ENCODE measurements at places on chromosomes 13 and 19.

GRCh38 chr13:21100994-21101757 is 39.8 kb upstream of the LATS2 start:
- no peak for DNase-seq

DNA sequence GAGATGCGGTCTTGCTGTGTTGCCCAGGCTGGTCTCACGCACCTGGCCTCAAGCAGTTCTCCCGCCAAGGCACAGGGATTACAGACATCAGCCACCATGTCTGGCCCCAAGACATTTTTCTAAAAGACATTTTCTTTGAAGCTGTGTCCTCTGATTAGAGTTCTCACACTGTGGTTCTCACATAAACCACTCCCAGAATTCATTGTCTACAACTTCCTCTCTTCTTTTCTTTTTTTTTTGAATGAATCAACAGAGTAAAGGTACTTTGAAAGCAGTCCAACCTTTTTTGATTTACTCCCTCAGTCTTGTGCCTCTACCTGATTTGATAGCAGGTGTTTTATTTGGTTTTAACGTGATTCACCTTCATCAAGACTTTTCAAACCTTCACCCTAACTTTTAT is 14.3 kb upstream of the SHD start:
- DNase-seq, result no peak

GRCh38 chr13:76231522-76232167 is 595.5 kb downstream of the LMO7 start:
- no peak for DNase-seq

DNA sequence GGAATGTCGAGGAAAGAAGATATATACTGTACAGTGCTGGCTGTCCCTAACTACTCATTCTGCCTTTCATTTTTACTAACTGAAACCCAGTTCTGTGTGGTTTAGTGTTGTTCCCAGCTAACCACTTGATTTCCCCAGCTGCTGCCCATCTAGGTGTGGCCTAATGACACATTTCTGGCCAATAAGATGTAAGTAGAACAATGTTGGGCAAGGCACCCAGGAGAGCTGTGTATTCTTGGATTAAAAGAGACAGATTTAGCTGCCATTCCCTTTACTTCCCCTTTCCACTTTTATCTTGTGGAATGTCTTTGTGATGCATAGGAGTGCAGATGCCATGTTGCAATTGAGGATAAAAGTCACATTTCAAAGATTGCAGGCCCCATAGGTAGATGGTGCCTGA is 28.3 kb upstream of the PCDH9 start:
- no peak for DNase-seq

- DNase-seq, result no peak
Observed at GRCh38 chr19:46361915-46362314, 15.0 kb downstream of the PPP5C start.

GRCh38 chr19:38303517-38304351 is at the start of gene C19orf33:
Gene C19orf33 (plus strand): TSS chr19:38304251. CDS start chr19:38304262, 11 bp downstream.
- no peak for DNase-seq

DNA sequence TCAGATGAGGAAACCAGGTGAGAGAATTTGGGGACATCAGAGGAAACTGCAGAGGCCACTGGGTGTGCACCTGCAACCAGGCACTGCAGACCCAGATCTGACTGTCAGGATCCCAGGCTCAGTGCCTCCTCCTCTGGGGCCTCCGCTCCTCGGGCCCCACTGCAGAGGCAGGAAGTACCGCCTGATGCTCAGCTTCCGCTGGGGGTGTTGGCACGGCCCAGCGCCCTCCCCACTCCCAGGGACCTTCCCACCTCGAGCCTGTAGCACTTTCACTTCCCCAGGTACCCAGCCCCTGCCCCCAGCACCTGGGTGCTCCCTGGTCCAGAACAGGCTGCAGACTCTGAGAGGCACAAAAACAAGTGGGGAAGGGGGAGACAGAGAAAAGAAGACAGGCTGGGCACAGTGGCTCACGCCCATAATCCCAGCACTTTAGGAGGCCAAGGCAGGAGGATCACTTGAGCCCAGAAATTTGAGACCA is 1.4 kb upstream of the CD37 start:
- DNase-seq, result peak; percentile 32

DNA sequence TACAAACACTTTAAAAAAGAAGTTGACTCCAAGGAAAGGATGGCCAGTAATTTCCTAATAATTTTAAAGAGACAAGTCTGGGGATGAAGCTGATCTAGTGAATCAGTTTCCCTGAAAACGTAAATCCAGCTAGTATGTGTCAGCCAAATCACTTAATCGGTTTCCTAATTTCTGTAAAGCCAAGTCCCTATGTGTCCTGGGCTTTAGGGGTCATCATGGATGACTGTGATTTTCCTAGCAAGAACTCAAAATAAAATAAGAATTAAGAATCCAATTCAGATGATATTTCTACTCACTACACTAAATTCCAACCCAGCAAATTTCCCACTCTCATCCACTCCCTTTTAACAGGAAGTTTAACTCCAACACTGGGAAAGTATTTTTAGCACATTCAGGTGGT is 35.9 kb downstream of the ELF1 start:
- no peak for DNase-seq

DNA sequence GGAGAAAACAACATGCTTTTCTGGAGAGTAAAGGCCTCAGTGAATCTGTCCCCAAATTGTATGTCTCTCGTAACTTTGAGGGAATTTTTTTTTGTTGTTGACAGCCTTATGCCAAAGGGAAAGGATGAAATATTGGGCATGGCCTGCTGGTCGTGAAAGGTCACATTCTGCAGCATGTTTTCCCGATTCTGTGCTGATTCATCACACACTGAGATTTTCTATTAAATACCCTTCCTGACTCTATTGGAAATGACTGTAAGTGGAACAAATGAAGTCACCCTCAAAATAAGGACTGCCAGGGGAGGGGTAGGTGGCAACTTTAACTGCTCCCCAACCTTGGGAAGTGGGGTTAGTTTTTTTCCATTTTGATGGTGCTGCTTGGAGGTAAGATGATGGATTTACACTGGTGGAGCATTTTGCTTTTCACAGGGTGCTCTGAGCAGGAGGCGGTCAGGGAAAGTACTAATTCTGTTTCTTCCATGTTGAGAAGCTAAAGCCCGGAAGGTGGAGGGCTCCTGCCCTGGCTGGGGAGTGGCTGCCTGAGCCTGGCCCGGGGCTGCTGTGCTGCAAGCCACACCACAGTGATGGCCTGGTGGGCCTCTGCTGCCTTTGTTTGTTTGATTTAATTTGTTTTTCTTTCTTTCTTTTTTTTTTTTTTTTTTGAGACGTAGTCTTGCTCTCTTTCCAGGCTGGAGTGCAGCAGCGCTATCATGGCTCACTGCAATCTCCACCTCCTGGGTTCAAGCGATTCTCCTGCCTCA is 116.8 kb upstream of the SPATA13 start:
- DNase-seq, result no peak

- no peak for DNase-seq
Observed at GRCh38 chr19:27717825-27718224, 1495.1 kb downstream of the UQCRFS1 start.

DNA sequence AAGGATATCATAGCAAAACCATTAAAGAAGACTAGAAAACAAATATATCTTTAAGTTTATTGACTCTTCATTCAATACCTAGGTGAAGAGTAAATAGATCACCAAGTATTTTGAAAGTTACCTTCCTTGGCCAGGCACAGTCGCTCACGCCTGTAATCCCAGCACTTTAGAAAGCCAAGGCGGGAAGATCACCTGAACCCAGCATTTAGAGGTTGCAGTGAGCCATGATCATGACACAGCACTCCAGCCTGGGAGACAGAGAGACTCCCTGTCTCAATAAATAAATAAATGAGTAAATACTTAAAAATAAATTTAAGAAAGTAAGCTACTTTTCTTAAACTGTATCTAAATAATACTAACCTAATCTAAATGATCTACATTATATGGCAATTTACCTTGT is 8.9 kb upstream of the WBP4 start:
- DNase-seq, result no peak

DNA sequence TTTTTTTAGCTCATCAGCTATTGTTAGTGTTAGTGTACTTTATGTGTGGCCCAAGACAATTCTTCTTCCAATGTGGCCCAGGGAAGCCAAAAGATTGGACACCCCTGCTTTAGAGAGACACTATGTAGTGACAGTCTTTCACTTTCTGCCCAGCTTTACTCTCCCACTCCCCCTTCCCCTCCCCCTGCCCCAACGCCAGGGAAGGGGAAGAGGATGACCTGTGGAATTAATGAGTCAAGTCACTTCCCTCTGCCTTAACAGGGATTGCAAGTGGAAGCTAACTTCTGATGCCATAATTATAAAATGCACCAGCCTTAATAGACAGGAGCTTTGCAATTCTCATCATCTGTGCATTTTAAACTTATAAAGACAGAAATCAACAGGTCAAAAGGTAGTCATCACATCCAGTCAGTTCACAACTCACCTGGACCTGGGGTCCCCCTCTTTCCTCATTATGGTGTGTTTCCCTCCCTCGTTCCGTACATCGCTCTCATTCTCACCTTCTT is 1.6 kb downstream of the ZNF415 start:
- DNase-seq, result no peak

- peak; percentile 89 for DNase-seq
Observed at GRCh38 chr19:7636691-7637373, at the start of gene STXBP2. Gene STXBP2 (plus strand): TSS chr19:7637110. CDS start chr19:7637150, 40 bp downstream.

DNA sequence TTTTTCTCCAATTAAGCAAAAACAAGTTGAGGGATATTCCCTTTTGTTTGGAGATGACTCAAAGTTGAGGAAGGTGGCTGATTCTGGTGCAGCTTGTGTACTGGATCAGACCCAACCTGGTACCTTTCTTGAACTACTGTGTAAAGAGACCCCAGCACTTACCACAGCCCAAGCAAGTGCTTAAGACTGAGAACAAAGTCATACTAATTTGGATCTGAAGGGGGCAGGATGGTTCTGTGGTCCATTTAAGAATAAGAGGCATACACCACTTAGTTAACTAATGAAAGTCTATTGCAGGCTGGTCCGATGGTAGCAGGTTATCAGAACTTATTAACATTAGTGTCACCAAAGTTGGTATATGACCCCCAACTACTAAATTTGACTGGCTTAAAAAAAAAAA is 6.3 kb downstream of the THSD1 start:
- no peak for DNase-seq

- no peak for DNase-seq
Observed at GRCh38 chr19:1094655-1094977, 559 bp downstream of the POLR2E start.

GRCh38 chr13:110883542-110883941 is 31.3 kb downstream of the ANKRD10 start:
- no peak for DNase-seq

- DNase-seq, result no peak
Observed at GRCh38 chr19:31304831-31305312, 44.4 kb downstream of the TSHZ3 start.

GRCh38 chr19:56091751-56092546 is 29.1 kb downstream of the ZNF787 start:
- no peak for DNase-seq

DNA sequence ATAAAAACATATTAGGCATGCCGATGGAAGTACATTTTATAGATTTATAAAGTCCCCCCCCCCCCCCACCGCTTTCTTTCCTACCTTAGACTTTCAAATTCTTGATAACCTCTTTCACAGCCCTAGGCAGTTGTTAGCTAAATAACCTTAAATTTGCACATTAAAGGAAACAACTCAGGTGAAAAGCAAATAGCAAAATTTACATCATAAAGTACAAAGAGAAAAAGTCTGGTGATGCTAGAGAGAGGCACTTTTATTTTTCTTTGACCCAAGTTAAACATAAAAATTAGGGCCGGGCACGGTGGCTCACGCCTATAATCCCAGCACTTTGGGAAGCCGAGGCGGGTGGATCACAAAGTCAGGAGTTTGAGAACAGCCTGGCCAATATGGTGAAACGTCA is 15.0 kb upstream of the UBAC2 start:
- DNase-seq, result no peak

DNA sequence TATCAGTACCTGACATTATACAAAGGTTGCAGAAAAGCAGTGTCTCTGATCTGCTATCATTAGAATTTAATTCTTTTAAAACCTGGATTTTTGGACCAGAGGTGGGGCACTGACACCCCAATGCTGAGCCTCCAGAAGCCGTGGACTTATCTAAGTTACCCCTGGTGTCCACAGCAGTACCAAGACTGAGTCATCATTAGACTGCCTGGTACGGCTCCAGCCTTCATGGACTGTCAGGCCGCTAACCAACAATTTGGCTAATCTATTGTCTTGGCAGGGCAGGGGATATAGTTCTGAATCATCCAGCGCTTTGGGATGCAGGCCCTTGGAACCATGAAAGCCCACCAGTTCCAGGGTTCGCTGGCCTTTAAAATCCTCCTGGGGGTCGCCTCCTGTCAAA is 78.3 kb downstream of the TSHZ3 start:
- no peak for DNase-seq

DNA sequence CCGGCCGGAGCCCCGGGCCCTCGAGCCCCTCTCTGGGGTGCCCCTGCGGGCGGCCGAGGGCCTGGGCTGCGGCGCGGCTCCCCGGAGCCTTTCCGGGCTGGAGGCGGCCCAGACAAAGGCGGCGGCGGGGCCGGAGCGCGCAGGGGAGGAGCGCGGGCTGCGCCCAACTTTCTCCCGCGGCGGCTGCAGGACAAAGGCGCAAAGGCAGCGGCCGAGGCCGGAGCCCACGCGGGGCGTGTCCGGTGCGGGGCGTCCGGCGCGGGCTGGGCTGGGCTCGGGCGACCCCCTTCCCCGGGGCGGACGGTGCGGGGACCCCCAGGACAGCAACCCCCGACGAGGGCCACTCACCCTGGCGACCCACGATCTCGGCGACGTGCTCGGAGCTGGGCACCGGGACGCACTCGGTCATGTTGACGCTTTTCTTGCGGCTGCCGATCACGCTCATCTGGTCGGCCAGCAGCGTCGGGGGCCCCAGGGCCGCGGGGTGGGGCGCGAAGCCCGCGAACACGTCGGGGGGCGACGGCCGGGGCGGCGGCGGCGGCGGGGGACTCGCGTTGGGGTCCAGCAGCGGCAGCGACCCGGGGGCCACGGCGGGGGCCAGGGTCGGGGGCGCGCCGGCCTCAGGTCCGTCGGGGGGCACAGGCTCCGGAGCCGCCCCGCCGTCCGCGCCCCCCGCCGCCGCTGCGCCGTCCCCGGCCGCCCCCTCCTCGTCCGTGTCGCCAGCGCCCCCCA is 843 bp downstream of the MEX3D start:
- no peak for DNase-seq

DNA sequence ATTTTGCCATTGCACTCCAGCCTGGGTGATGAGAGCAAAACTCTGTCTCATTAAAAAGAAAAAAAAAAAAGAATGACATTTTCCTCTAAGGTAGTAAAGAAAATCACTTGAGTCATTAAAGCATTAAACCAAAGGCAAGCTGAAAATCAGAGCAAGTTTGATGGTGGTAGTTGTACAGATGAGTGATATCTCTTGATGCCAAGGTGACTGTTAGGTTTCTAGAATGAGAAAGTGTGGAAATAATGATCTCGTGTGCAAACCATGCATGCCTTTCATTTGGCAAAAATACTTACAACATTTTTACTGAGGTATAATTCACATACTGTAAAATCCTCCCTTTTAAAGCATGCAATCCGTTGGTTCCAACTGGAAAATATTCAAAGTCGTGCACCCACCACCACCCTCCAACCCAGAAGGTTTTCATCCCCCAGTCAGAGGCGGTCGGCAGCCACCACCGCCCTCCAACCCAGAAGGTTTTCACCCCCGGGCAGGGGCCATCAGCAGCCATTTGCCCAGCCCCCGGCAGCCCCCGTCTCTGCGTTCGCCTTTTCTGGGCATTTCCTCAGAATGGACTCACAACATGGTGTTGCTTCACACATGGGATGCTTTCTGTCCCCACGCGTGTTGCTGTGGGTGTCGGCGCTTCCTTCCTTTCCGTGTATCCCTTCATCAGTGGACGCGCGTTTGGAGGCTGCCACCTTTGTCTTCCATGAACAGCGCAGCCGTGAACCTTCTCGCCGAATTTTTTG is 90.2 kb downstream of the ATP11A start:
- no peak for DNase-seq

GRCh38 chr19:28444362-28444761 is 768.6 kb downstream of the UQCRFS1 start:
- DNase-seq, result no peak

- DNase-seq, result no peak
Observed at GRCh38 chr13:110231348-110232047, 75.5 kb downstream of the COL4A1 start.

Data from central memory CD8-positive, alpha-beta T cell (primary cell).